ENCODE measurements at places on chromosomes 11 and 22. TPM values are rescaled to one million over a fixed set of nuclear protein-coding genes. Genes with fewer than 3 reads are reported as not detected.

GRCh38 chr22:37180531-37181231 is 7.4 kb downstream of the C1QTNF6 start:
- H3K4me1 ChIP-seq: peaks cover 30% of the 10 kb centered on the region
- H3K27ac ChIP-seq: no peak overlapping the region
- H3K36me3 ChIP-seq: no peaks in the 10 kb centered on the region
- no peak overlapping the region for H3K4me3 ChIP-seq
- no peak for DNase-seq

- H3K27ac ChIP-seq: peak overlapping the region; percentile 34
- H3K4me1 ChIP-seq: peaks cover 26% of the 10 kb centered on the region
- H3K36me3 ChIP-seq: peaks cover 3% of the 10 kb centered on the region
- peak; percentile 55 for DNase-seq
- H3K27me3 ChIP-seq: no peaks in the 10 kb centered on the region
- peak overlapping the region; percentile 79 for H3K4me3 ChIP-seq
Observed at GRCh38 chr22:31160328-31160978, 471 bp downstream of the RNF185 start.

DNA sequence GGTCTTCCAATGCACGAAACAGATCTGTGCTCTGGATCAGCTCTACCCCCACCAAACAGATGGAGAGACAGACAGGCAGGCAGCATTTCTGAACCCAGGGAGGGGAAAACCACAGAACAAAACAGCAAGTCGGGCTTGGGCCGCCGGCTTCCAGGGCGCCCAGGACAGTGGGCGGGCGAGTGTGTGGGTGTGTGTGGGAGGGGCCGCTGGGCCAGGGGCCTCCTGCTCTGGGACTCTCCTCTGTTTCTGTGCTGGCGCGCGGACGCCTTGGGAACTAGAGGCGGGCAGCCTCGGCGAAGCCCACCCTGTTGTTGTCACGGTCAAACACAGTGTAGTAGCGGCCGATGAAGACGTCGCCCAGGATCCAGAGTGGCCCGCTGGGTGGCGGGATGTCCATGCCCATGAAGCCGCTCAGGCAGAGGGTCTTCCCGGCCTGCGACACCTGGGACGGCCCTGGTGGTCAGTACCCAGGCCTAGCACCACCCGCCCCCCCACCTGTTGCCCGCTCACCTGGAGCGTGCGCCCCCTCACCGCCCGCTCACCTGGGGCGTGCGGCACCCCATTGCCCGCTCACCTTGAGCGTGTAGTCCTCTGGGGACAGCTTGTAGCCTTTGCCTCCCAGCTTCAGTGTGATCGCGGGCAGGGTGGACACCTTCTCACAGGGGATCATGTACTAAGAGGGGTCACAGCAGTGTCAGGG is 3.0 kb upstream of the IFITM10 start:
- H3K27me3 ChIP-seq: peaks cover 8% of the 10 kb centered on the region
- H3K4me3 ChIP-seq: no peak overlapping the region
- peaks cover 19% of the 10 kb centered on the region for H3K36me3 ChIP-seq
- no peak for DNase-seq

DNA sequence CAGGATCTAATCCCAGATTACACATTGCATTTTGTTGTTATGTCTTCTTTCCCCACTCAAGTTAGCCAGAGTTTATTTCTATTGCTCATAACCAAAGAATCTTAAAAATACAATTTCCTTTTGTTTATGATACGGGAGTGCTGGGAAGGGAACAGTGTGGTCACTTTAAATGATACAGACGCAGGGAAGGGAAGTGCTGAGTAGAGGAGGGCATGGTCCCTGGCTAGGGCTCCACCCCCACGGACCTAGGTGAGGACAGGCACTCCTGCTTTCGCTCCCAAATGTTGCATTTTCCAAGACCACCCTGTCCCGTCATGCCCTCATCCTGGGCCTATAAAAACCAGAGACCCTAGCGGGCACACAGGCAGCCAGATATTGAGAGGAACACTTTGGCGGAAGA is 30.6 kb upstream of the NARS2 start:
- H3K4me3 ChIP-seq: no peak overlapping the region
- H3K36me3 ChIP-seq: no peaks in the 10 kb centered on the region
- H3K4me1 ChIP-seq: no peaks in the 10 kb centered on the region
- H3K27me3 ChIP-seq: peaks cover 3% of the 10 kb centered on the region
- H3K27ac ChIP-seq: no peak overlapping the region
- no peak for DNase-seq

DNA sequence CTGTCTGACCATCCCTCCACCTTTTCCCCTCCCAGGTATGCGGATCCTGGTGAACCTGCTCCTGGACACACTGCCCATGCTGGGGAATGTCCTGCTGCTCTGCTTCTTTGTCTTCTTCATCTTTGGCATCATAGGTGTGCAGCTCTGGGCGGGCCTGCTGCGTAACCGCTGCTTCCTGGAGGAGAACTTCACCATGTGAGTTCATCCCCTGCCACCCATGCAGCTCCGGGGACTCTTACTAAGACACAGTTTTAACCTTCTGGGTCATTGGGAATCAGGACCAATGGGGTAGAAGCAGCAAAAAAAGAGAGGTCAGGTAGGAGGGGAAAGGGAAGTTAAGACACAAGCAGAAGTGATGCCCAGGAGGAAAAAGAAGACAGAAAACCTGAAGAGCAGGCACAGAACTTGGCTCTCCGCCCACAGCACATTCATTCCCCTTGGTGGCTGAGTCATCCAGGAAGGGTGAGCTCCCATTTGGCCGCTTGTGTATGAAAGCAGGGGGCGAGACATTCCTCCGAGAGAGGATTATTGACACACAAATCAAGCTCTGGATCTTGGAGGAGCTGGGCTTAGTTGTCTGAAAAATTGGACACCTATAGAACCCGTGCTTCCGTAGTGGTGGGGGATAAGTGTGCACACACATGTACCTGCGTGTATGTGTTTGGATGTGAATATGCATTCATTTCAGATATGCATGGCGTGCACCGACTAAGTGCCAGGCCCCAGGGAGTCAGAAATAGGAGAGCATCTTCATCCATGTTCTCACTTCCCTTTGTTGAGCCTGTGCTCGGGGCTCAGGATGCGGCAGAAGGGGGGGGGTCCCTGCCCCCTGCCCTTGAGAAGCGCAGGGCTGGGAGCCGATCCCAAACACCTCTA is 64.2 kb downstream of the CACNA1I start:
- no peak overlapping the region for H3K4me3 ChIP-seq
- no peaks in the 10 kb centered on the region for H3K27me3 ChIP-seq
- no peak overlapping the region for H3K27ac ChIP-seq
- DNase-seq: peak; percentile 74
- peaks cover 9% of the 10 kb centered on the region for H3K4me1 ChIP-seq
- H3K36me3 ChIP-seq: no peaks in the 10 kb centered on the region

- no peak overlapping the region for H3K27ac ChIP-seq
- no peak overlapping the region for H3K4me3 ChIP-seq
- H3K27me3 ChIP-seq: no peaks in the 10 kb centered on the region
- no peaks in the 10 kb centered on the region for H3K36me3 ChIP-seq
- no peaks in the 10 kb centered on the region for H3K4me1 ChIP-seq
Observed at GRCh38 chr22:45842291-45842991, 134.5 kb downstream of the WNT7B start.

DNA sequence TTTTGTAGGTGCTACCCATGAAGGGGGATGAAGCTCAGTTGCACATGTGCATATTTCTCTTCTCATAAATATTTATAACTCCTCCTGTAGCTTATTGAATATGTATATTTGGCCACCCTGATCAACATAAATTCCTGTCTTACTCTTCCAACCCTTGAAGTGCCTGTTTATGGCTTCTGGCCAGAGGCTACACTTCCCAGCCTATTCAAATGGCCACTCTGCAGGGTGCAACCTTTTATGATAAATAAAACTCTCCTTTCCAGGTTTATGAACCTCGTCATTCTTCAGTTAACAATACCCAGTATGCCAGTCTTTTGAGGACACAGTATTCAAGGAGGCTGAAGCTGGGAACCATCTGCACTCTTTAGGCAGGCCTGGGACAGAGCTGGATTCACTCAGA is 2.6 kb upstream of the RTL6 start:
- H3K27ac ChIP-seq: no peak overlapping the region
- H3K27me3 ChIP-seq: peaks cover 6% of the 10 kb centered on the region
- peaks cover 5% of the 10 kb centered on the region for H3K4me1 ChIP-seq

GRCh38 chr11:95792700-95793099 is 2.4 kb downstream of the CEP57 start:
- H3K27me3 ChIP-seq: no peaks in the 10 kb centered on the region
- H3K4me1 ChIP-seq: peaks cover 21% of the 10 kb centered on the region
- no peaks in the 10 kb centered on the region for H3K36me3 ChIP-seq
- H3K4me3 ChIP-seq: no peak overlapping the region

DNA sequence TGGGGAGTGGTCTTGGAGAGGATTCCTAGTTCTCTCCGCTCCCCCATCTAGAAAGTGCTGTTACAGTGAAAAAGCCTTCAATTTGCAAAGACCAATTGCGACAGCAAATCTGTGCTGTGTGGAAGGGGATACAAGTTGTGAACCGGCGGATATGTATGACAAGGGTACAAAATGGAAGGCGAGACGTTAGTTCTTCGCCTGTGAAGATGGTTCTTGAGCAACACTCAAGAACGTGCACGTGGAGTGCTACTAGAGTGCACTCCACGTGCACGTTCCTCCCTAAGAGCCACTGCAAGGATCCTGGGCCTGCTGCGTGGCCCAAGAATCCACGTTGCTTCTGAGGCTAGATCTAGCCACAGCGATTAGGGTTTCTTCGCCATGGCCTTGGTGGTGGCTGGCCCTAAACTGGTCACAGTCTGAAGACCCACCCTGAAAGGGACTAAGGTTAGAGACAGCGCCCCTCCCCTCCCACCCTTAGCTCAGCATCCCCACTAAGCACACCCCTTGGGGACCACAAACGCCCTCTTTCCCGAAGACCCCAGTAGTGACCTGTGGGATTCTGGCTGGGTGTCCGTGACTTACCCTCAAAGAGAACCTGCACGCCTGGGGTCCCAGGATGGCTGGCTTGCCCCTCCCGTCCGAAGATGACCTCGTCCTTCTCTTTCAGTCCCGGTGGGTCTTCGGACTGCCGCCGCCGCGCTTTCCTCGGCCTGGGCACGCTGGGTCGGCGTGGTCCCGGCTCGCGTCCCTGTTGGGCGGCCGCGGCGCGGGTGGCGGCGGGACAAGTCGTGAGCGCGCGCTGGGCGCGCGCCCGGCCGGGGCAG is 519 bp upstream of the PDE3B start:
- peaks cover 18% of the 10 kb centered on the region for H3K4me1 ChIP-seq
- H3K27ac ChIP-seq: no peak overlapping the region
- DNase-seq: no peak
- H3K4me3 ChIP-seq: peak overlapping the region; percentile 52
- H3K27me3 ChIP-seq: peaks cover 15% of the 10 kb centered on the region

DNA sequence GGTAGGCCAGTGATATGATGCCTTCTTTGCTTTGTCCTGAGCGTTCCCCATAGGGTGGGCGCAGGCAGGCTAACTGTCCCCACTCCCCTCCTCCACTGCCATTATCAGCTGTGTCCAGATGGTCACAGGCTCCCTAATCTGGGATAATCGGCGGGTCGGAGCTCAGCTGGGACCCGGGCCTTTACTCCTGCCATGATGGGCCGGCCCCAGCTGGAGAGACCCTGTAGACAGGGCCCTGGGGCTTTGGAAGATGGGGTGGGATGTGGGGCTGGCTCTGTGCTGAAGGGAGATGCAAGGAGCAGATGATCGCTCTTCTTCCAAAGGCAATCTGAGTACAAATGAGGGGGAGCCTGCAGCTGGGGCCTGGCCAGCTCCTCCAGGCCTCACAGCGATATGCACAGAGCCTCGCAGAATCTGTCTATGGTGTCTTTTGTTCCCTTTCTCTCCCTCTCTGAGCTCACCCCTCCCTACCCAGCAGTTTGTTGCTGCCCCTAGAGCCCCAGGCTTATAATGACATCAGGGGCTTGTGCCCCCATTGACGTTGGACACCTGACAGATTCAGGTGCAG is 11.9 kb downstream of the KLHL35 start:
- H3K4me3 ChIP-seq: no peak overlapping the region
- H3K27me3 ChIP-seq: no peaks in the 10 kb centered on the region
- H3K36me3 ChIP-seq: no peaks in the 10 kb centered on the region
- no peak overlapping the region for H3K27ac ChIP-seq

DNA sequence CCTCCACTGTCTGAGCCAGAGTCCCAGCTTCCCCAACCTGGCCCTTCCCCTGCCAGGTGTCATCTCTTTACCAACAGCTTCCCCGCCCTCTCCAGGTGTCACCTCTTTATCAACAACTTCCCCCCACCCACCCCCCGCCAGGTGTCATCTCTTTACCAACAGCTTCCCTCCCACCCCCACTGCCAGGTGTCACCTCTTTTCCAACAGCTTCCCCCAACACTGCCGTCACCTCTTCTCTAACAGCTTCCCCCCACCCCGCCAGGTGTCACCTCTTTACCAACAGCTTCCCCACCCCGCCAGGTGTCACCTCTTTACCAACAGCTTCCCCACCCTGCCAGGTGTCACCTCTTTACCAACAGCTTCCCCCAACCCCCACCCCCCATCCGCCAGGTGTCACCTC is 29.8 kb upstream of the TTLL12 start:
- H3K27me3 ChIP-seq: no peaks in the 10 kb centered on the region
- DNase-seq: no peak
- no peak overlapping the region for H3K27ac ChIP-seq
- H3K4me1 ChIP-seq: no peaks in the 10 kb centered on the region
- no peaks in the 10 kb centered on the region for H3K36me3 ChIP-seq

GRCh38 chr22:26753125-26753862 is 95.9 kb downstream of the MIAT start:
- H3K27ac ChIP-seq: no peak overlapping the region
- no peaks in the 10 kb centered on the region for H3K36me3 ChIP-seq
- H3K4me1 ChIP-seq: peaks cover 16% of the 10 kb centered on the region
- H3K27me3 ChIP-seq: no peaks in the 10 kb centered on the region

GRCh38 chr11:36996795-36997194 is 398.8 kb upstream of the RAG2 start:
- no peaks in the 10 kb centered on the region for H3K4me1 ChIP-seq
- H3K4me3 ChIP-seq: no peak overlapping the region
- no peak for DNase-seq
- H3K27ac ChIP-seq: no peak overlapping the region
- no peaks in the 10 kb centered on the region for H3K27me3 ChIP-seq
- no peaks in the 10 kb centered on the region for H3K36me3 ChIP-seq

GRCh38 chr11:32487270-32487669 is 51.9 kb upstream of the WT1 start:
- H3K4me1 ChIP-seq: no peaks in the 10 kb centered on the region
- no peaks in the 10 kb centered on the region for H3K36me3 ChIP-seq
- no peak overlapping the region for H3K27ac ChIP-seq
- no peaks in the 10 kb centered on the region for H3K27me3 ChIP-seq

GRCh38 chr11:35045236-35045820 is 93.6 kb upstream of the CD44 start:
- H3K4me1 ChIP-seq: no peaks in the 10 kb centered on the region
- no peak for DNase-seq
- no peak overlapping the region for H3K4me3 ChIP-seq
- H3K27ac ChIP-seq: no peak overlapping the region
- H3K36me3 ChIP-seq: no peaks in the 10 kb centered on the region

PRRG4 gene
- polyA plus RNA-seq: not detected

PKDREJ gene
- polyA plus RNA-seq: not detected

C22orf15 gene
- polyA plus RNA-seq: 0.94 TPM

DRD2 gene
- polyA plus RNA-seq: not detected

IMMP1L gene
- 21.6 TPM for polyA plus RNA-seq

USH1C gene
- not detected for polyA plus RNA-seq

PNPLA3 gene
- 5.3 TPM for polyA plus RNA-seq

OTOG gene
- not detected for polyA plus RNA-seq

Data from endothelial cell of umbilical vein (primary cell).